ENCODE measurements at places on chromosomes 5 and 9.

DNA sequence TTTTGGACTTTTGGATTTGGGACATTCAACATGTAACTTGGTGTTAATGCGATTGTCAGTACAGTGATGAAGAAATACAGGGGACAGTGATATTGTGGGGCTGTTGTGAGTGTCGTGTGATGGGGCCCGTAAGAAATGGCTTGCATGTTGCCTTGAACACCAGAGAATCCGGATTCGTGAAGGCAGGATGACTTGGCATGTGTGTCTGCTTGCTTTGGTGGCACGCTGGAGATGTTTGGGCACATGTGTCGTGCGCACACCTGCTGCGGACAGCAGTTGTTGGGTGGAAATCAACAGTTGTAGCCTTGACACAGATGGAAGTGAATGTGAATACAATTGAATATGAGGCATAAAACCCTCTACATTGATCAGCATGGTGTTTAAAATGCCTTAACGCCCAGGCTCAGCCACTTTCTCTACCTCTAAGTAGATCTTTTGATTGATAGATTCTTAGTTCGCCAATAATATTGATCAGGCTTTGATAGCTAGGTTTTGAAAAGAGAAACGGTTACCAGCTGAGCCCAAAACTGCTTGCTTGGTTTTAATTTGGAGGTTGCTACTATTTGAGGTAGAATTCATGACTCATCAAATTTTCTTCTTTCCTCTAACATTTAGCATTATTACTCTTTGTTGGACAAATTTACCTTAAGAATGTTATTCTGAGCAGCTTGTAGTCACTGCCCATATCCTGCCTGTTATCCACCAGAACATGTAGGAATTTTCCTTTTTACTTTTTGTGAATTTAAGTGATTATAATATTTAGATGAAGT, 94.4 kb downstream of the TRIO start:
- no peak for DNase-seq

DNA sequence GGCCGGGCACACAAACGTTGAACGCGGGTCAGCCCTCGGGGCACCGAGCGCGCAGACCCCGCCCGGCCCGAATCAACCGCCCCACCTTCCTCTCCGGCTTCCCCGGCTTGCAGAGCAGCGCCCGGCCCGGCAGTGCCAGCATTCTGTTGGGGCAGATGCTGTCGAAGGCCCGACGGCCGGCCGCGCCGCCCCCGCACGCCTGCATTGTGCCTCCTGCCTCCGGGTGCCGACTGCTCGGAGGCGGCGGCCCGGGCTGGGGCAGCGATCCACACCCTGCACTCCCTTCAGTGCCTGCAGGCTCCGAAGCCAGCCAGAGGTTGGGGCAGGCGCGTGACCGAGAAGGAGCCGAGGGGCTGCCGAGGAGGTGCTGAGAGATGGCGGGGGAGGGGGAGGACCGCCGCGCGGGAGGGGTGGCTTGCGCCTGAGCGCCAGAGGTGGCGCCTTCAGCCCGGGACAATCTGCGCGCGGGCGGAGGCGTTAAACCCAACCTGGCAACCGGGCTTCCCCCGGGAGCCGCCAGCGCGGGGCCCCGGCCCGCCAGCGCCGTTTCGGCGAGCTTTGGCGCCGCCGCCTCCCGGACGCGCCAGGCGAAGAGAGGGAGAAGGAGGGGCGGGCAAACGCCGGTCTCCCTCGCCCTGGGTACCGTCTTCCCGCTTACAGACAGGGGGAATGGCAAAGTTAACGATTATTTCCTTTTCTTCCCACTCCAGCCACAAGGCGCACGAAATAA, at the start of gene MCIDAS:
TSS of gene MCIDAS (minus strand) at position 382 of the 730 bp plus-strand sequence. CDS start at position 205, 177 bp downstream.
- DNase-seq, result peak; percentile 50

- peak; percentile 60 for DNase-seq
These were observed 577.0 kb upstream of the DAB2 start for GRCh38 chr5:40001796-40002195.

DNA sequence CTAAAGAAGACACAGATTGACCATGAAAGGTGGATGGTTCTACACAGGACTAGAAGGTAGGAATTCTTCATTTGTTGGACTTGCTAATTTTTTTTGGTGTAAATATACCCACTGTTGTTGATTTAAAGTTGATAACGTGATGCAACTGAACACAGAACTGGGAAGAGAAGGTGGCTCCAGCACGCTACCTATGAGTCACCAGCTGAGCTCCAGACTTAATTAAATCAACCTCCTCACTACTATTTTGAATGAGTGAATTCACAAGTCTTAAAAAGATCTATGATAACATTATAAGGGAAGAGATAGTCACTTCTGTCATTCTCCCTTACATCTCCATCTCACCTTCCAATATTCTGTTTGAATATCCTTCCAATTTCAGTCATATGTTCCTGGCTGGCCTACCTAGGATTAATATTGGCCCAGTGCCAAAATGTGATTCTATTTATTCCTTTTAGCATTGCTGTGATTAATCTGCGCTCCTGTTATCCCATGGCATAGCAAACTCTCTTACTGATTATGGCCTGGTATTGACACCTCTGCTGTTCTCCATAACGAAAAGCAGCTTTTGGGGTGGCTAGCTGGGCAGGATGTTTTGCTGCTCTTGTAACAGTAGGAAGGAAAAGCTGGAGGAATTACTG, 135.9 kb upstream of the CCDC152 start:
- DNase-seq, result no peak

DNA sequence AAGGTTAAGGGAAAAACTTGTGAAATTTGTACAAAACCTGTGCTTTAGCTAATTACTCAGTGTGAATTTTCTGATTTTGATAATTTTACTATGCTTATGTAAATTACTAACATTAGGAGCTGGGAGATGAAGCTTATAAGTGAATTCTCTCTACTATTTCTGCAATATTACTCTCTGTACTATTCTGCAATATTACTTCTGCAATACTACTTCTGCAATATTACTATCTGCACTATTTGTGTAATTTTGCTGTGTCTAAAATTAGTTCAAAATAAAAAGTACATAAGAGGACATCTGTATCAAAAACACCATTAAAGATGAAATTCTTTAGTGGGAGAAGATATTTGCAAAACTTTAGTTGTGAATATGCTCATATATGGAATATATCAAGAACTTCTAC, 62.9 kb downstream of the C9 start:
- no peak for DNase-seq

DNA sequence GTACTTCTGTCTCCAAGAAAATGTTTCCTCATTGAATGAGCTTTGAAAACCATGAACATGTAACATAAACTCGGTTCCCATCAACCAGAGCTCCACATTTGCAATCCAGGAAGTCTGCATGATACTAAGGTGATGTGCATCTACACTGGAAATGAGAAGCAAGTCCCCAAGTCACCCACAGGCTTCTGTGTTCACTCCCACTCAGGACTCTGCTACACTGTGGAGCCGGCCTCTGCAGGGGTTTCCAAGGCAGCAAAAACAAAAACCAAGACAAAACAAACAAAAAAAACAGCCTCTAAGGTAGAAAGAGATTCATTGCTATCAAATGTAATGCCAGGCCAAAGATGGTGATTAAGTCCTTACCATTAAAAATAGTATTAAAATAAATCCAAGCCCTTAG, 593.7 kb downstream of the IRX1 start:
- DNase-seq, result no peak

DNA sequence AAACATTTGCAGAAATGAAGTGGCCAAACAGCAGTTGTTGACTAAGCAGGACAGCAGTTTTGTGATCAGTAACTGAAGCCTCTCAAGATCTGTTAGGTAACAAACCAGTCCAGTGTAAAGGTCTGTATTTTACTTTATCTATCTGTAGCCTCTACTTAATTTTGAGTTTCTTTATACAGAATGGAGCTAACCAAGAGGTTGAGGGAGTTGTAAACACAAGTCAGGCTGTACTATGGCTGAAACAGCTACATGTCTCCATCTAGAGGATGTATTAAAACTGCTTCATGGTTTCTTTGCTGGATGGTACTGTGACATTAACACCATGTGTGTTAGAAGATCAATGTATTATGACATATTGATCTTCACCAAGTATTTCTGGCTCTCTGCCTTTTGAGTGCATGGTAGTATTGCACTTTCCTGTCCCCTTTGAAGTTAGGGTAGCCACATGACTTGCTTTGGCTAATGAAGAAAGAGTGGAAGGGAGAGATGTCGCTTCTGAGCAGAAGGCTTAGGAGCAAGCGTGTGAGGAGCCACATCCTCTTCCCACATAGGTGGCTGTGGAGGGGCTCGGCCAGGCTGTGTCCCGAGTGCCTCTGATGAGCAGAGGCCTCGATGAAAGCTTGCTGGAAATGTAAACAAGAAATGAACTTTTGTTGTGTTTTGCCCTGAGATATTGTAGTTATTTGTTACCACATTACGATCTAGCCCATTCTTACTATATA, 105.6 kb upstream of the PCA3 start:
- DNase-seq, result peak; percentile 83
